ENCODE measurements at places on chromosomes 6 and 20.

GRCh38 chr6:130129762-130130246 lies 92.9 kb downstream of the SAMD3 start:
- no peak for DNase-seq

DNA sequence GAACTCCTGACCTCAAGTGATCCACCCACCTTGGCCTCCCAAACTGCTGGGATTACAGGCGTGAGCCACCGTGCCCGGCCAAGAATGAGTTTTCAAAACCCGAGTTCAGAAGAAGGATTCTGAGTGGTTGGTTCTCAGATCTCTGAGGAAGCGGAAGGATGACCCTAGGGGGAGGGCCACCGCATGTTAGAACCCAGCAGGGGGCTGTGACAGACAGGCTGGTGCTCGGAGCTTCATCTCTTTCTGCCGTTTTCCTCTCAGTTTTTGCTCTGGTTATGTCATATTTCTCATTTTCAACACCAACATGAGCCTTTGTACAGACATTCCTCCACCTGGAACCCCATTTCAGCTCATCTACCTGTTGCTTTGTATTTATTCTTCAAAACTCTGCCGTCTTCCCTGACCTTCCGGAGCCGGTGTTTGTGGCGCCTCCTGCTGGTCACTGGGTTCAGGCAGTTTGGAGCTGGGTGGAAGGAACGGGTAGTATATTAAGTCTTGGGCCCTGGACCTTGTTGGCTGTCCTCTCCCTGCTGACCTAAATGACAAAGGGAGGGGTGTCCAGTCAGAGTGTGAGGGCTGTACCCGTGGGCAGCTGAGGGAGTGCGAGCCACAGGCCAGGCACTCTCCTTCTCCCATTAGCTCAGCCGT lies at the start of gene DEFB123:
Gene DEFB123, plus strand, starts transcription at position 621 of the 648 bp plus-strand sequence. CDS start 67 bp downstream, outside the sequence.
- DNase-seq: no peak

DNA sequence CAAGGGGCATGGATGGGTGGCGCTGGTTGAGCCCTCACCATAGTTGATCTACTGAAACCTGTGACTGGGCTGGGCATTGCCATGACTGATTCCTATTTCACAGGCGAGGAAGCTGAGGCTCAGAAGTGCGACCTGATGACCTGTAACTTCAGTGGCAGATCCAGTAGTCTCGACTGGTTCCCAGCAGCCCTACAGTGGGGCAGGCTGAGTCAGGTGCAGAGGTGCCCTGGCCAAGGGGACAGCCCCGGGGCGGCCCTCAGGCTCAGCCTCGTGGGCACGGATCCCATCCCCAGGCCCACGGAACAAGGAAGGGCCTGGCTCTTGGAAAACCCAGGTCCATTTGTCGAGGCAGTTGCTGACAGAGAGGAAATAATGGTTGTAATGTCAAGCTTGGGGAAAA lies 283.0 kb downstream of the CDH4 start:
- DNase-seq: no peak

GRCh38 chr6:111154981-111155380 lies 67.7 kb downstream of the SLC16A10 start:
- no peak for DNase-seq

Data from CD4-positive, alpha-beta T cell treated with Interleukin-4 for 1 hour (primary cell).